Stimulated activated CD4-positive, alpha-beta T cell treated with anti-CD3 and anti-CD28 coated beads, Interleukin-4, amount 100 ng/mL, for 48 hours (primary cell): ENCODE measurements at places on chromosomes 1 and 21.

DNA sequence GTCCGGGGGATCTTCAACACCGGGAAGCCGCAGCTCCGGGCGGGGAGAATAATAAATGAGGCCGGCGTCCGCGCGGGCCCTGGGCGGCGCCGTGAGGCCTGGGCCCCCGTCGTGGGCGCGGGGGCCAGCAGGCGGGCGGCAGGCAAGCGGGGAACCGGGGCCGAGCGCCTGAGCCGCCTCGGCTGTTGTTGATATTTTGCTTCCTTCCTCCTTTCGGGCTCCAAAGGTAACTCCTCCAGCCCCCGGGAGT is at the start of gene MEF2D:
Gene MEF2D, minus strand, starts transcription at position 233 of the 250 bp plus-strand sequence. CDS start 17,483 bp downstream, outside the sequence.
- no peak for DNase-seq

DNA sequence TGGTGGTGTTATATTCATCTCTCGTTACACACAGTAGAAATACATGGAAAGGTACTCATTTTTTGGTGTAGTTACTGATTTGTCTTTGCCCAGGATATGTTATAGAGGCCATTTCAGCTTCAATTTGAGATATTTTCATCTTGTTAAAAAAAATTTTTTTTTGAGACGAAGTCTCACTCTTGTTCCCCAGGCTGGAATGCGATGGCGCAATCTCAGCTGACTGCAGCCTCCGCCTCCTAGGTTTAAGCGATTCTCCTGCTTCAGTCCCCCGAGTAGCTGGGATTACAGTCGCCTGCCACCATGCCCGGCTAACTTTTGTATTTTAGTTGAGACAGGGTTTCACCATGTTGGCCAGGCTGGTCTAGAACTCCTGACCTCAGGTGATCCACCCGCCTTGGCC is 19.0 kb downstream of the MORC3 start:
- DNase-seq = no peak

GRCh38 chr1:100463791-100464424 is 74.0 kb upstream of the GPR88 start:
- DNase-seq = no peak

DNA sequence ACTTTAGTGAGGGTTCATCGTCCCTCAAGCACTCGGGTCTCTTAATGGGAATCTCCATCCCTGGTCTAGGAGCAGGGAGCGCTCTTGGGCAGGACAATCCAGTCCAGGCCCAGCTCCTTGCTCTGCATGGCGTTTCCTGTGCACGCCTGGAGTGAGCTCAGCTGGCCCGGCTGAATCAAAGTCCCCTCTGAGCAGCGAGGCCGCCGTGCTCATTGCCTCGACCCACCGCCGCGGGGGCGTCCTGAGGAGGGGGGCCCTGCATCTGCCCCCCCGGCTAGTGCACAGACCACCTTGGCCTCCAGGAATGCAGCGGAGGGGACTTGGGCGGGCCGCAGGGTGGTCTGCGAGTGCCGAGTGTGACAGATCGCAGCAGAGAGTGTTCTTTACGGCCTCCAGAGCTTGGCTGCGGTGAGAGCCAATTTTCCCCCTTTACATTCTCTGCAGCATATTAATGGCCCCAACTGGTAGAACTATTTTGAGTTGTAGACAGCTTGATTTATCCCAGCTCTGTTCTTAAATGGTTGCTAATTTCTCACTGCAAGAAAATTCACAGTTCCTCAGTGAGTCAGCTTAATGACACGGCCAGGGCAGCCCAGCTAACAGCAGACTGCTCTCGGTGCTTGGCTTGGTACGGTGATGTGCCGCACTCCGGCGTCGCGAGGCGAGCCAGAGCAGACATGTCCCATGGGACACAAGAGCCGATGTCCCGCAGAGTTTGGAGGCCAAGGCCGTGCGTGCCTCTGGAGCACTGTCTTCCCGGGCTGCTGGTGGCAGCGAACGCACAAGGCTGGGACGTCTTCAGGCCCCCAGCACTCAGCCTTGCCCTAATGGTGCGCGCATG is 39.8 kb downstream of the SNAP47 start:
- DNase-seq = no peak

- DNase-seq = no peak
Observed at GRCh38 chr1:156941675-156942074, 21.2 kb downstream of the LRRC71 start.
